ENCODE measurements at places on chromosomes 7 and 10.

DNA sequence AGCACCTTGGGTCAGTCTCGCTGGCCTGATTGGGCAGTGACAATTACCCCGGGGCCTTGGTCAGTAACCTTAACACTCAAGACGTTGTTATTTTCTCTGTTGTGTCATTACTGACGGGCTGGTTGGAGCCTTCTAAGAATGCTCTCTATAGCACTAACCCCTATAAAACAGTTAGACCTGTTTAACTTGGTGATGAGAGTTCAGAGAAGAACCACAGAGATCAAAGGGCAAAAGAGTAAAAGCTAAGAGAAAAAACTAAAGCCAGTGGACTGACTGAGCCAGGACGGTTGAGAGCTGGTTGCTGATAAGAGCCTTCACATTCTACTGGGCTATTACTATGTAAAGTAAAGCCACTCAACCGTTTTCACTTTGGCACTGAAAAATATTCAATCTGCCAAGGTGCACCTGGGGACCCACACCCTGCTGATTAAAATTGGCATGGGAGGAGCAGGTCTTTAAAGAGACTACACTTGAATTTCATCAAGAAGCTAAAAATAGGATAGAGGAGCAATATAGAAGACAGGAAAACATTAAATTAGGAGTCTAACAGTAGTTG, 13.6 kb upstream of the ITGB1 start:
- DNase-seq: no peak

GRCh38 chr7:104093127-104093526, 103.7 kb upstream of the RELN start:
- DNase-seq: no peak

DNA sequence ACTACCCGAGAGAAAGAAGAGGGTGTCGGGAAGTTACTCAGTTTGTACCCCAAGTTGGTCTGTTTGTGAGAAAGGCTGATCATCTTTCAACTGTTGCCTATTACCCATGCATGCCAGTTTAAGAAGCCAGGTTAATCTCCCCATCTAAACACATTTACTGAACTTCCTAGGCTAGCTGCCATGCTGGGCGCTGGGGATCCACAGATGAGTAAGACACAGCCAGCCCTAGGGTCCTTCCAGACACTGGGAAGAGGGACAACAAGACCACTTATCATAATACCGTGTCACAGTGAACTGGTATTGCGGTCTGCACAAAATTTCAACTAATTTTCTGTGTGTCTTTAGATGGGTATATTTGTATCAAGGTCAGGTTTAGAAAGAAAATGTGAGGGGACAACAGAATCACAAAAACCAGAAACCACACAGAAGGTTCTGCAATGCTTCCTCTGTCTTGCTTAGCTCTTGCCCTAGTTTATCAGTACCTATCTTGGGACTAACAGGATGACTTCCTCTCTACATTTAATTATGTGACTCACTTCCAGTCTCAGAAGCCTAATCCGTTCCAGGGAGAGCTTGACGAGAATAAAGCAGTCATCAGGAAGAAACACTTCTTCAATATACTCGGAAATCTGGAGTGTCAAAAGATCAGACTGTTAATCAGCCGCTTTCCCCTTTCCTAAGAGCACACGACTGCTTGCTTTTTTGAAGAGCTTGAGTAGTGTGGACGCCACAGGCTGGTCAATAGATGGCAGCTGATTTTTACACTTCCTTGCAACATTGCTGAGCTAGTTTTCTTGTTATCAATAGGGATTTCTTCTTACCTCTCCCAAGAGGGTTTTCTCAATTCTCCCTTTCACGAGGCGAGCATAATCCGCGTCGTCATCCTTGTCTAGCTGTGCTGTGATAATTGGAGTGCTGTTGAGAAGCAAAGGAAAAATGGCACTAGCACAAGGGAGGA, 45.7 kb downstream of the POLR3A start:
- DNase-seq: no peak

GRCh38 chr10:3570855-3571266, 214.1 kb downstream of the KLF6 start:
- no peak for DNase-seq

DNA sequence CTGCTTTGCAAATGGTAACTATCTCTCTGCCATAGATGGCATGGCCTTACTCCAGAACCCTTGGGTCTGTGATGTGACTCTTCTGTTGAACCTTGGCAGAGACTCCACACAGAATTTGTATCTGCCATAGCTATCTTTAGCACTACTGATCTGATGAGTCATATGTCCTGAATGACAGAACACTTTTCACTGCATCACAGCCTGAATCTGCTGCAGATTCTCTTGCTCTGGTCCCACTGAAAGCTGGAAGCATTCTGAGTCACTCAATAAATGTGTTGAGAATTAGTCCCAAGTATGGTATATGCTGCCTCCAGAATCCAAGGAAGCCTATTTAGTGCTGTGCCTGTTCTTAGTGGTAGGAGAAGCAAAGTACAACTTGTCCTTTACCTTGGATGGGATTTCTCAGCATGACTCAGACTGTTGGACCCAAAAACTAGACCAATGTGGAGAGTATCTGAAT, 39.5 kb upstream of the ANKRD1 start:
- peak; percentile 55 for DNase-seq

- DNase-seq: no peak
These were observed 37.8 kb downstream of the RHEB start for GRCh38 chr7:151481650-151482505.

Measured in PC-9 (cell line).